GM12892 (cell line): ENCODE measurements at places on chromosomes 5 and 9.

DNA sequence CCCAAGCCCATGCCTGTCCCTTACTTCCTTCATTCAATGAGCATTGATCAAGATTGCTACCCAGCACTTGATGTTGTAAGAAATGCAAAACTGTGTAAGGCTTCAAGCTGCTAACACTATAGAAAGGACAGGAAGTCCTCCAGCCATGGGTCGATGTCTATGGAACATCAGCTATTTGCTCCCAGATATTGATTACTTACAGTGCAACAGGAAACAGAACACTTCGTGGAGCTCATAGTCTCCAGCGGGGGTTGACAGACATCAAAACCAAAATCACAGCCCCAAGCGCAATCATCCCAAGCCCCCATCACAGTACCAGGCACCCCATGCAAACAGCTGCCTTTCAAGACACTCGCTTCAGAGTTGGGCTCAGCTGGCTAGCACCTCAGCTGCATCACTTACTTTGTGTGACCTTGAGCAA lies 26.8 kb upstream of the DUSP1 start:
- no peak for DNase-seq

DNA sequence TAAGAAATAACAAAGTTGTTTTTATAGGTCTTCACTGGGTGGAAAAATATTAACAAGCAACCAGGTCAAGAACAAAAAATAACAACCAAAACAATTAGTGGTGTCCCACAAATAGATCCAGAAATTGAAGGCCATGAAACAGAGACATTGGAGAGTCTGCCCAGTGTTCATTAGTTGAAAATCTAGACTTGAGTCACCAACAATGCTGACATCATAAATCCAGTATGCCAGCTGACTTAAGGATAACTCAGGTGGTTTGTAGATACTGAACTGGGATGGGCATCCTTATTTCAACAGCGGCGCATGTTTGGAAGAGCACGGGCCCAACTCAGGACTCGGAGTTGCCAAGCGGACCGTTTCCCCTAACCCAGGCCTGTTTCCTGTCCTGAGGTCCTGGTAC lies 80.7 kb upstream of the TNFAIP8 start:
- no peak for DNase-seq

GRCh38 chr9:9045072-9045471 lies 1245.5 kb upstream of the DMAC1 start:
- no peak for DNase-seq

DNA sequence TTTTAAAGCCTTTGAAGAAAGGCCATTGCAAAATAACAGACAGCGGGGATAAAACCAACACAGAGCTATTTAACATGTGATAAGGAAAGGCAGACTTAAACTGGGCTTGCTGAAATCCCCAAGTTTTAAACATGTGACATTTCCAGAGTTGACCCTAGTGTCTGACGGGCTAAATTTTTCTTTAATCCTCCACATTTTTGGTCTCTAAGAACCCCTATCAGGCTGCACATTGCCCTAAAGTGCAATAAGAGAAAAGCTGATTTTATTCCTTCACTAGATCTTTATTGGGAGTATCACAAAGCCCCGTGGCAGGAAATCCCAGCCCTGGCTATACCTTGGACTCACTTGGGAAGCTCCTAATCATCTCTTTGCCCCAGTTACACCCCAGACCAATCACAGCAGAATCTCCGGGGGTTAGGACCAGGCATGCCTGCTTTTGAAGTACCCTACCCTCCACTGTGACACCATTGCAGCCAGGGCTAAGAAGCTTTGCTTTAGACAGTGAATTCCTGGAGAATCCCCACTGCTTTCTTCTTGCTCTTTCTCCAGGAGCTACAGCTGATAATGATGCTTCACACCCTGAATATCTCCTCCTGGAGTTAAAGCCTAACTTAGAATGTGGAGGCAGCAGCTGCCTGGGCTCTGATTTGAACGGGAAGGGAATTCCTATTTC lies 20.1 kb upstream of the COL15A1 start:
- no peak for DNase-seq

DNA sequence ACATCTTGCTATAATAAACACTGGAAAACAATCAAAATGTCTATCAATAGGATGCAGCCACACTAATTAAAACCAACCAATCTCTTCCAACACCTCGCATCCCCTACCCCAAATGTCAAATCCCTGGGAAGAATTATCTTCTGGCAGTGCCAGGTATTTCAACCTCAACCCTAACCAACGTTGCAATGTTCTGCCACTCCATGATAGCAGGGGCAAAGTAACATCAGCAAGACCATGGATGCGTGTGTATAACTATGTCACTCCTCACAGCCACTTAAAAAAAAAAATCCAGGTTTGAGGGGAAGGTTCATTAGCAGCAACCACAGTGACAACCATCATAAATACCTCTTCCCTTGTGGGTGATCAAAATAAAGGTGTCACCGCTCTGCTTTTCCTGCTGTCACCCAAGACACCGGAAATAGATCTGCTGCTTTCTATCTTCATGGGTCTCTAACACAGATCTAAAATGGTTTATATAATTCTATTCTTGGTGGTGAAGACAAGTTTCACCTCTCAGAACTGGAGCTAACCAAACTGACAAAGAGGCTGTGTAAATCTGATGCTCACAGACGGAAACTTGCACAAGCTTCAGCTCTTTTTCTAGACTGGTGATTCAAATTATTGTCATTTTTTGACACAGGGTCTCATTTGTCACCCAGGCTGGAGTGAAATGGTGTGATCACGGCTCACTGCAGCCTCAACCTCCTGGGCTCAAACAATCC lies 9.9 kb downstream of the HSPA9 start:
- DNase-seq, result no peak

GRCh38 chr5:168120401-168121137 lies 170.9 kb upstream of the WWC1 start:
- no peak for DNase-seq

DNA sequence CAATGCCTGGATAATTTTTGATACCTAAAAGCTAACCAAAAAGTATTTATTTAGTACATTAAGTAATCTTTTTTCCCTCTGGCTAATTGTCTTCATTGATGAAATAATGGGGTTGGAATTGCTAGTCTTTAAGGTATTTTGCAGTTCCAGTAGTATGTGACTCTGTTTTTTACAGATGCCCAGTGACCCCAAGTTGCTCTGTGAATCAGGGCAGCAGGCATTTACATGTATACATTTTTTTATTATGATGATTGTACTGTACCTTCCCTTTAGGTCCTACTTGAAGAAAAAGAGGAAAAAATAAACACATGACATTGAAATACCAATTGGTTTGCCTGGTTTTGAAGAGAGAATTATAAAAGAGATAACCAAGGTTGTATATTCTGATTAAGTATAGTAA lies 385.5 kb downstream of the ADGRV1 start:
- no peak for DNase-seq

DNA sequence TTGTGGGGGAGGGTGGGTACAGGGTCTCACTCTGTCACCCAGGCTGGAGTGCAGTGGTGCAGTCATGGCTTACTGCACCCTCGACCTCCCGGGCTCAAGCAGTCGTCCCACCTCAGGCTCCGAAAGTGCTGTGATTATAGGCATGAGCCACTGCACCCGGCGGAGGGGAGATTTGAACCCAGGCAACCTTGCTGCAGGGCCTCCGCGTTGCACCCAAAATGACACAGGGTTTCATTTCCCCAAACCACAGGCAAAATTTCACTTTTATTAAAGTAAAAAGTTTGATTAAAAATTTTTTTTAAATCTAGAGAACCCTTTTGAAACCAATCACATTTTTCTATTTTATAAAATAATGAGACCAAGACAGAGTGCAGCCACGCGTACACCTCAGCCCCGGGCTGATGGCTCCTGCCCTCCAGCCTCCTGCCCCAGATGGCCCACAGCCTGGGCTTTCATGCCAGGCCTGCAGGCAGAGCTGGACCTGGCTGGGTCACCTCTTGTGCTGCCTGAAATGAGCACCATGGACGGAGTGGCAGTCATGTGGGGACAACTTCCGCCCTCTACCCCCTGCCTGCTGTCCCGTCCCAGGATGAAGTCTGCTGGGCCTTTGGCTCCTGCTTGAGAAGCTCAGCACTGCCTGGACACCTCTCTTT lies 30.5 kb downstream of the USP20 start:
- DNase-seq, result no peak

- DNase-seq, result no peak
Measured at GRCh38 chr5:14417276-14417730, 164.3 kb upstream of the OTULINL start.

DNA sequence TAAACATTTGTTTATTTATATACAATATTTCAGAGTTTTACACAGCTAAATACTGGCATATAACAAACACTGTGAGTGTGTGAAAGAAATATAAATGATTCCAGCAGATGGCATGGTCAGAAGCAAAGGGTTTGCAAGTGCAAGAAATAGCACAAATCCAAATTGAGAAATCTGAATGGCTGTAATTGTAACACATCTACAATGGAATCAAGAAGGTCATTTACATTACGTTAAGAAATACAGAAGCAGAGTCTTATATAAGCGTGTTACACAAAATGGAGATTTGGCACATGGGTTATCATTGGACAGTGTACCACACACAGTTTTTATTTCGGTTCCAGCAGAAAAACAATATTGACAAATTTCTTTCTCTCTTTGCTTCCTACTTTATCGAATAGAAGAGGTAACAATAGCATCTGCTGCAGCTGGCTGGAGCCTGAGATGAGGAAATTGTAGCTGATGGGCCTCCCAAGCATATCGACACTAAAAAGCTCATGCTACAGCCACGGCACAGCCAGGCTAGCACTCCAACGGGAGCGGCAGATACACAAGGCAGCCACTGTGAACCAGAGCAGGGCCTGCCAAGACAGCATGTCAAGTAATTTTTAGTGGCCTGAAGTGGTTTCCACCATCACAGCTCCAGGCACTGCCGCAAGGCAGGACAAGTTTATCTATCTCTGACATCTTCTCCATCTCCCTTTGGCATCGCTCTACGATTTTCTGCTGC lies 564.6 kb upstream of the DMAC1 start:
- DNase-seq, result no peak
